ENCODE measurements at places on chromosomes 12 and 14. TPM values are rescaled to one million over a fixed set of nuclear protein-coding genes. Genes with fewer than 3 reads are reported as not detected.

DNA sequence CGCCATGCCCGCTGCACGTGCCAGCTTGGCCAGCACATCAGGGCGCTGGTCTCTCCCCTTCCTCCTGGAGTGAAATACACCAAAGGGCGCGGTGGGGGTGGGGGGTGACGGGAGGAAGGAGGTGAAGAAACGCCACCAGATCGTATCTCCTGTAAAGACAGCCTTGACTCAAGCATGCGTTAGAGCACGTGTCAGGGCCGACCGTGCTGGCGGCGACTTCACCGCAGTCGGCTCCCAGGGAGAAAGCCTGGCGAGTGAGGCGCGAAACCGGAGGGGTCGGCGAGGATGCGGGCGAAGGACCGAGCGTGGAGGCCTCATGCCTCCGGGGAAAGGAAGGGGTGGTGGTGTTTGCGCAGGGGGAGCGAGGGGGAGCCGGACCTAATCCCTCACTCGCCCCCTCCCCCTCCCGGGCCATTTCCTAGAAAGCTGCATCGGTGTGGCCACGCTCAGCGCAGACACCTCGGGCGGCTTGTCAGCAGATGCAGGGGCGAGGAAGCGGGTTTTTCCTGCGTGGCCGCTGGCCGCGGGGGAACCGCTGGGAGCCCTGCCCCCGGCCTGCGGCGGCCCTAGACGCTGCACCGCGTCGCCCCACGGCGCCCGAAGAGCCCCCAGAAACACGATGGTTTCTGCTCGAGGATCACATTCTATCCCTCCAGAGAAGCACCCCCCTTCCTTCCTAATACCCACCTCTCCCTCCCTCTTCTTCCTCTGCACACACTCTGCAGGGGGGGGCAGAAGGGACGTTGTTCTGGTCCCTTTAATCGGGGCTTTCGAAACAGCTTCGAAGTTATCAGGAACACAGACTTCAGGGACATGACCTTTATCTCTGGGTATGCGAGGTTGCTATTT, 914 bp upstream of the CCND2 start:
- peak; percentile 77 for DNase-seq

GRCh38 chr14:50667684-50667995, 466 bp downstream of the SAV1 start:
- peak; percentile 36 for DNase-seq

Gene SYNDIG1L
- total RNA-seq = not detected

DNA sequence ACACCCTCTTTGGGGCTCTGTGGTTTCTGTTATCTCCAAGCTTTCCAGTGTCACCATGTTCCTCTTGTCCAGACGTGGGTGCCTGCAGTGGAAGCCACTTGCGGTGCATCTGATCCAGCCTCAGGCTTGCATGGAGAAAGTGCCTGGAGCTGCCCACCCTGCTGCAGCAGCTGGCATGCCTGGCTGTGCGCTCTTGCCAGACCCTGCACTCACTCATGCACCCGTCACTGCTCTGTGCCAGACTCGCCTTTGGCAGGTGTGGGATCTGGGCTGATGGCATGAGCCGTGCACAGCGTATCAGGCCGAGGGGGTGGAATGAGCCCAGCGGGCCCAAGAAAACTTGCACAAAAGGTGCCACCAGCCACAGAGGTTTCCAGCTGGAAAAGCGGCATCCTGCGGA, 105.1 kb downstream of the MNAT1 start:
- DNase-seq = no peak

Gene SLC39A5
- 0.54 TPM for total RNA-seq

GRCh38 chr12:80316222-80316621, 127.8 kb upstream of the PTPRQ start:
- no peak for DNase-seq

GRCh38 chr14:52240623-52241022, 26.9 kb upstream of the PTGDR start:
- DNase-seq = no peak

- no peak for DNase-seq
Observed at GRCh38 chr14:95903165-95903564, 26.5 kb downstream of the TUNAR start.

DNA sequence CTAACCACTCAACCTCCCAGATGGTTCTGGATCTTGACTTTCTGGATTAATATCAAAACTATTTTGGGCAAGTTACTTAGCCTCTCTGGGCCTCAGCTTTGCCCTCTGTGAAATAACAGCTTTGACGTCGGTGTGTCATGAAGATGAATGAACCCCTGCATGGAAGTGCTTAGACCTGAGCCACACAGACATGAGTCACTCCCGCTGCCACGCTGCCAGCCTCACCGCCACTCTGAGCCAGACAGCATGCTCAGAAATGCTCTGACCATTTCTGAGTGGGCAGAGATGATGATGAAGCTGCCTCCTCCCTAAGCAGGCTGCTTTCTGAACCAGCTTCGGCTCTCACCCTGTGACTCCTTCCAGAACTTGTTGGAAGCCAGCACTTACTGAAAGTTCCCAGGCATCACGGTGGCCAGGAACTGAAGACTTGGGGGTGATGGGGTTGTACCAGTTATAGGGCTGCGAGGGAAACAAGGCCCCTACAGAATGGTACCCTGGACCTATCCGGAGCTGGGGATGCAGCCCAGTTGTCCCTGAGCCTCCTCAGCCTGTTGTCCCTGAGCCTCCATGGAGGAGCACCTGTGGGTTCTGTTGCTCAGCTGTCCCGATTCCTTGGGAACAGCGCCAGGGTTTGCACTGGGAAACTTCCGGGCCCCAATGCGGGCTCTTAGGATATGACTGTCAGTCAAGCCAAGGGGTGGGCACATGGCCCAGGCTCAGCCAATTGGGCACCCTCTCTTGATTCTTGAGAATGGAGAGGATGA, 2.0 kb upstream of the CCDC197 start:
- no peak for DNase-seq

Measured in hematopoietic multipotent progenitor cell (in vitro differentiated cells).